ENCODE measurements at places on chromosomes 12 and 14.
A peak's percentile ranks its signal among the peaks of the same experiment; 100 is the strongest.

DNA sequence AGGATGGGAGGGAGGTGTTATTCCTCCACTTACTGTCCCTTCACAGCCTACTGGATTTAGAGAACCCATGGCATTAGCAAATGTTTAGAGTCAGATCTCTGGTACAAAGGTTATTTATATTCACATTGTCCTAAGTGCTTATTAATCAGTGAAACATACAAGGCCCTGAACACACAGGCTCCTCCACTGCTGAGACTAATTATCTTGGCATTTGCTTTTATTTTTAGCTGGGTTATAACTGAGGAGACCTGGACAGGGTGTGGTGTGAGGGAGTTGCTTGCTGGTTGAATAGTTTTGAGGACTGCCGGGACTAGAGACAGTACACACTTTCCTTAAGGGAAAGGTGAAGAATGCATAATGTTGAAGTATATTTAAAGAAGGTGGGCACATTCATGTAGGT lies 77.5 kb downstream of the FIGNL2 start:
- DNase-seq: no peak

DNA sequence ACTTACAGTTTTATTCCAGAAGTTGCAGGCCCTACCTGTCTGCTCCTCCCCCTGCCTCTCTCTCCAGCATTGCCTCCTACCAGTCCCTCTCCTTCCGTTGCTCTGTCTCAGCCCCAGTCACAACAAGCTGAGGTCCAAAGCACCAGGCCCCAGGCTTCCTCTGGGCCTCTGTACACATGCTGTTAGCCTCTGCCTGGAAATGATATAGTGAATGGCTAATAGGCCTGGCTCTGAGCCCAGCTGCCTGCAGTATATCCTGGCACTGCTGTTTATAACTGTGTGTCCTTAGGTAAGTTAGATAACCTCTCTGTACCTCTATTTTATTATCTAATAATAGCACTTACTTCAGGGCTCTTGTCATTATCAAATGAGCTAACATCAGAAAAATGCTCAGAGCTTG lies 114.9 kb upstream of the PWP1 start:
- peak; percentile 6 for DNase-seq

DNA sequence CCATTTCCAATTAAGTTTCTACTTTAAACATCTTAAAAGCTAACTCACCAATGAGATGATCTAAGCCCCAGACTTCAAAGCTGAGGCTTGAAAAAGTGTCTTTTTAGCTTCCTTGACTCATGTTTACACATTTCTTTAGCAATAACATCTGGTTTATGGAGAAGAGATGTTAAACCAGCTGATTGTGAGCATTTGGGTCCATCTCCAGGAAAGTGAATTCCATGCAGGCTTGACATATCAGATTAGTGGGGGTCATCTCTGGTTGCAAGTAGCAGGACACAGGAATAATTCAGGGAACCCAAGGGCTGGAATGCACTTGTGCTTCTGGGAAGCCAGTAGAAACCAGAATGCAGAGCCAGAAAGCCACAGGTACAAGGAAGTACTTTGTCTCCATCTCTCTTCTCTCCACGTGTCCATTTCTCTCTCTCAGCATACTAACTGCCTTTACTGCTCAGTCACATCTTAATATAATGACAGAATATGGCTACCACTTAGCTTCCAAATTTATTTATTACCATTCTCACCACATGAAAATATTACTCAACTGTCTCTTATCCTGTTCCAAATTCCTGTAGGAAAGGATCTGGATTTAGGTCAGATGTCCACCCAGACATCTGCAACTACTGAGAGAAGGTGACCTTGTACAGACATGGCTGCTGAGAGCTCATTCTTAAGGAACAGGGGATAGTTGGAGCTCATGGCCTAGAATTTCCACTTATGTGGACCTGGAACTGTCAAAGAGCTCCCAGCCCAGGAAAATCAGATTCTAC lies 104.4 kb downstream of the SCN8A start:
- peak; percentile 8 for DNase-seq

GRCh38 chr12:43381879-43382278 lies 170.1 kb downstream of the ADAMTS20 start:
- DNase-seq: no peak

GRCh38 chr12:108468196-108468968 lies 46.7 kb upstream of the FICD start:
- no peak for DNase-seq

- peak; percentile 52 for DNase-seq
Measured at GRCh38 chr12:70178038-70178437, 65.2 kb upstream of the CNOT2 start.

DNA sequence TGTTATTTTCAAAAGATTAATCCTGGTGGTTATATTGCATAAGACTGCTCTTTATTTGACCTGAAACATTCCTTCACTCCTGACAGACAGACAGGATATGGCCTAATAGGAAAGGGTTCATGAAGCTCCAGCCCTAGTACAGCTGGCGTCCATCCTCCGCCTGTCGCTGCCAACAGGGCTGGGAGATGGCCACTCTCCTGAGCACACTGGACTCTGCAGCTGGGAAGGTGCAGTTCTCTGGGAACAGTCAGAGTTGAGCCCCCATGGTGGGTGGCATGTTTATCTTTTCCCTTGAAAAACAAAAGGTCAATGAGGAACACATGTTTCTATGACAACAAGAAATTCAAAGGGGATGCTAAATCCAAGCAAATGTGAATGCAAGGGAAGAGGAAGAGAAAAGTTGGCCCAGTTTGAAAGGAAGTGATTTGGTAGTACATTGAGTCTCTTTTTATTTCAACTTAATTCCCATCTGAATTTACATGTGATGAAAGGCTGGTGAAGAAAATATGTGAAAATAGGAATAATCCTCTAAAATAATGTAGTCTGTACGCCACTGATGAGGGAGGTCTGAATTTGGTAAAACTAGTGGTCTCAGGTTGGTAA lies 89.9 kb upstream of the DCN start:
- DNase-seq: peak; percentile 26

- no peak for DNase-seq
Measured at GRCh38 chr14:77520555-77520954, 21.9 kb upstream of the ISM2 start.

DNA sequence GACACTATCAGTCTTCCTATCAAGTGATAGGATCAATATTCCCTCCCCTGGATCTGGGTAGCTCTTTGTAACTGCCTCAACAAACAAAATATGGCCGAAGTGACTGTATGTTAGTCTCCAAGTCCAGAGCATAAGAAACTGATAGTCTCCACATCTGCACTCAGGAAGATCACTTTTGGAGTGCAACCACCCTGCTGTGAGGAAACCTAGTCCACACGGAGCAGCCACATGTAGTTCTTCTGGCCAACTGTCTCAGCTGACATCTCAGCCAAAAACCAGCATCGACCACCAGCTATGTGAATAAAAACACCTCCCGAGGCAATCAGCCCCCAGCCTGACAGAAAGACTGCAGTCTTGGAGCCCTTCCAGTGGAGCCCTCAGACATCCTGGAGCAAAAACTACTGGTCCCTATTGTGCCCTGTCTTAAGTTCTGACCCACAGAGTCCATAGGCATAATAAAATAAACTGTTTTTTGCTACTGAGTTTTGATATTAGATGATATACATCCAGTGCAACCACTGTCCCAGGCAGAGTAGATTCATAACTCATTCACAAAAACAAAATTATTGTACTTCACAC lies 143.8 kb downstream of the MED13L start:
- DNase-seq: no peak

DNA sequence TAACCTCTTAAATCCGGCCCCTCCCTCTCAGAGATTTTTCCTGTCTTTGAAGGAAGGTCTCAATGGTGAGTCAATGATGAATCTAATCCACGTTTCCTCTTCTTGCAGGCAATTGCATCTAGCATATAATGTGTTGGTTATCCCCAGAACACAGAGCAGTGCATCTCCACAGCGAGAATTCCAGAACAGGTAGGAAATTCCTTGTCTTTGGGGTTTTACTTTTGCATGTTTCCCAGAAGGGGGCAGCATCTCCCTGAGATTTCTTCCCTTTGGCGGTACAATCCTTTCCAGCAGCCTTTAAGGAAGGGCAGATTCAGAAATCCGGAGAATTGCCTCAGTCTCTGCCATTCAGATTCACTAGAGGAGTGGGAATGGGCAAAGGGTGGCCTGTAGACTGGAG lies 128.0 kb downstream of the KCNA5 start:
- DNase-seq: peak; percentile 30

GRCh38 chr14:35571598-35571997 lies 37.6 kb downstream of the INSM2 start:
- DNase-seq: no peak

DNA sequence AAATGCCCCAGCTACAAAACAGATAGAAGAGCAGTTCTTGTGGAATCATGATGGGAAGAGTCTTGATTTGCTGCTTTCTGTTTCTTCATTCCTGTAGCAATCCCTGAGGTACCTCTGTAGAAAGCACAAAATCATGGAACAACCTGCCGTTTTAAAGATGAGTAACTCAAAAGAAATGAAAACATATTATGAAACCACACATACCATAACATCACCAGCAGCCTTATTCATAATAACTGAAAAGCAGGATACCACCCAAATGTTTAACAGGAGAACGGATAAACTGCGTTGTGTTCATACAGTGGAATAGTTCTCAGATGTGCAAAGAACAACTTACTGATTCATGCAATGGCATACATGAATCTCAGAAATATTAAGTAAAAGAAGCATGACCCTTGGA lies 188.1 kb downstream of the RGS6 start:
- no peak for DNase-seq

- peak; percentile 19 for DNase-seq
Measured at GRCh38 chr14:22333422-22334274, 255.4 kb downstream of the DAD1 start.

DNA sequence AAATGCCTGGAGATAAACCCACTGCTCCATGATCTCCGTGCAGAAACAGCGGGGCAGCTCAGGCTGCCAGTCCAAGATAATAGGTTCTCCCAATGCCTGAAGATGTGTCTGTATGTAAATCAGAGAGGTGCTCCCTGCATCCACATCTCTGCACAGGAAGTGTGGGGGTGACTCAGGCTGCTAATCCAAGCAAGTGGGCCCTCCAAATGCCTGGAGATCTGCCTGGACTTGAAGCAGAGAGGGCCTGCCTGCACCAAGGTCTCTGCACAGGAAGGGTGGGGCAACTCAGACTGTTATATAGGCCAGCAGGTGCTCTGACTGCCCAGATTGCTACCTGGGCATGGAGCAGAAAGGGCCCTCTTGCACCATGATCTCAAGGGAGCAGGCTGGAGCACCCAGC lies 504.7 kb downstream of the LRFN5 start:
- no peak for DNase-seq

GRCh38 chr12:128940090-128940888 lies 87.0 kb downstream of the GLT1D1 start:
- no peak for DNase-seq

- DNase-seq: no peak
Measured at GRCh38 chr12:34311337-34311736, 289.0 kb downstream of the ALG10 start.

DNA sequence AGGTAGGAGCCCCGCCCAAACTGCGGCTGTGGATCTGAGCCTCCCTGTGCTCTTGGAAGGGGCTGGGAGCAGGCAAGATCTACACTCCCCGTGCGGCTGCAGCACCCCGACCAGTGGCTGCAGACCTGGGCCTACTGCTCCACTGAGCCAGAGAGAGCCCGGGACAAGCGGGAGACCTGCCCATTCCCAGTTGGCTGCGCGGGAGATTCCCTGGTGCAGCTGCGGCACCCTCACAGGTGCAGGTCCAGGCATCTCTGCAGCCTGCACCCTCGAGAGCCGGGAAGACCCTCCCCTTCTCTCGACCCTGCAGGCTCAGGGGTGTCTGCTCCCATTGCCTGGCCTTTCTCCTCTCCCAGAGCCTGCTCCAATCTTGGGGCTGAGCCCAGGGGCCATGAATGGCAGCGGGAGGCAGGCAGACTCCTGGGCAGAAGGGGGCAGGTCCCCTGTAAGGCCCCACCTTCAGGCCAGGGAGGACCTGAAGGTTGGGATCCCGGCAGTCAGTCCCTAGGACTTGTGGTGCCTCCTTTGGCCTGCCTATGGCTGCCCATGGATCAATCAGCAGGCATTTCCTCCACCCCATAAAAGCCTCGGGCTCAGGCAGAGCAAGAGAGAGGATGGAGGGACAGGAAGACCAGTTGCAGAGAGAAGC lies 8.8 kb upstream of the A2M start:
- DNase-seq: no peak

GRCh38 chr12:110266980-110267620 lies 13.9 kb upstream of the ATP2A2 start:
- DNase-seq: peak; percentile 68

DNA sequence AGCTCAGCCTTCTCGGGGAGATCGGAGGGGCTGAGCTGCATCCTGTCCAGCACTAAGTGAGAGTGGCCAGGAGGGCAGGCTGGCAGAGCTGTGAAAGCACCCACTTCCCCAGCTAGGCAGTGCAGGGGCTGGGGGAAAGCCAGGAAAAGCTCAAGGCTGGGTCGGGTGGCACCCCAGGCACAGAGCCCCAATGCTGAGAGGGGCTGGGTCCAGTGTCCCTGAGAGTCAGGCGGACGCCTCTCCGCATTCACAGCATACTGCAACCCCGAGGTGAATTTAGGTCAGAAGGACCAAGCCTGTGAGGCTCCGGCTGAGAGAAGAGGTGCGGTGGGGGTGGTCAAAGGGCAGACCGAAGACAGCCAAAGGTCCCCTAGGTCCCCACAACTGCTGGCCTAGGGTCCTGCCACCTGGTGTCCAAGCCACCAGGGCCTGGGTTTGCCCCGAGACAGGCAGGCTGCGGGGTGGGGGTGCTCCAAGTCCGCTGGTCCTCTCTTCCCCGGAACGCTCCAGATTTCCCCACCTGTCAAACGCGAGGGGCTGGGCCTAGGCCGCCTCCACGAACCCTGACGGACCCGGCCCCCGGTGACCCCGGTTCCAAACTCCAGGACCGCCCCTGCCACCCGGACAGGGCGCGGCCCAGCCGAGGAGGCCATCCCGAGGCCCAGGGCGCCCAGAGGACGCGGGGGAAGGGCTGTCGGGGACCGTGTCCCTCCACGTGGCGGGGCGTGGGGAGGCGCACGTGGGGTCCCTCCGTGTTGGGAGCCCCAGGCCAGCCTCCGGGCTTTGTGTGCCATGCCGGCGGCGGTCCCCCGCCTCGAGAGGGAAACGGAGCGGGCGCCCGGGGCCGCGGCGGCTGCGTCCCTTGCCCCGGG lies 527 bp downstream of the CAMKK2 start:
- no peak for DNase-seq

DNA sequence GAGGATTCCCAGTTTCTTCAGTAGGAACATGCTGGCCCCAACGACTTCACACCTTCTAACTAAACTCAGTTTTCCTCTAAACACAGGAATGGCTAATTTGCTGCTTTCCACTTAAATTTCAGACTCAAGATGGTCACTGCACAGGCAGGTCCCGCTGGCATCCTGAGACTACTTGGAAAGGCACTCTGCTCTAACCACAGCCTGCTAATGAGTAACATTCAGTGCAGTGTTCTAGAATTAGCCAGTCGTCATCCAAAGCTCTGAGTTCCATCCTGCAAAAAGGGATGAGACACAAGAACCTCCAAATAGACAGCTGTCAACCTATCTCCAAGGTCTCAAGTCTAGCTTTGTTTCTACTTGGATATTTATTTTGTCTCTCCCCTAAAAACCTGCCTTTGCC lies 6.0 kb downstream of the CCDC92 start:
- DNase-seq: peak; percentile 63

GRCh38 chr12:15427913-15428312 lies 105.6 kb downstream of the PTPRO start:
- no peak for DNase-seq

Data from fibroblast of gingiva (primary cell).